ENCODE measurements at places on chromosomes 13 and 19.
A peak's percentile ranks its signal among the peaks of the same experiment; 100 is the strongest.

GRCh38 chr19:49064768-49065611, at the start of gene NTF4:
NTF4 (minus strand) TSS chr19:49064818; CDS start chr19:49061997, 2,821 bp downstream.
- peak within 1 kb of the TSS; percentile 38 for H3K4me3 ChIP-seq
- no peaks in the 10 kb centered on the region for H3K36me3 ChIP-seq
- DNase-seq: peak; percentile 92
- no peaks in the 10 kb centered on the region for H3K27me3 ChIP-seq
- H3K27ac ChIP-seq: peak within 1 kb of the TSS; percentile 73

DNA sequence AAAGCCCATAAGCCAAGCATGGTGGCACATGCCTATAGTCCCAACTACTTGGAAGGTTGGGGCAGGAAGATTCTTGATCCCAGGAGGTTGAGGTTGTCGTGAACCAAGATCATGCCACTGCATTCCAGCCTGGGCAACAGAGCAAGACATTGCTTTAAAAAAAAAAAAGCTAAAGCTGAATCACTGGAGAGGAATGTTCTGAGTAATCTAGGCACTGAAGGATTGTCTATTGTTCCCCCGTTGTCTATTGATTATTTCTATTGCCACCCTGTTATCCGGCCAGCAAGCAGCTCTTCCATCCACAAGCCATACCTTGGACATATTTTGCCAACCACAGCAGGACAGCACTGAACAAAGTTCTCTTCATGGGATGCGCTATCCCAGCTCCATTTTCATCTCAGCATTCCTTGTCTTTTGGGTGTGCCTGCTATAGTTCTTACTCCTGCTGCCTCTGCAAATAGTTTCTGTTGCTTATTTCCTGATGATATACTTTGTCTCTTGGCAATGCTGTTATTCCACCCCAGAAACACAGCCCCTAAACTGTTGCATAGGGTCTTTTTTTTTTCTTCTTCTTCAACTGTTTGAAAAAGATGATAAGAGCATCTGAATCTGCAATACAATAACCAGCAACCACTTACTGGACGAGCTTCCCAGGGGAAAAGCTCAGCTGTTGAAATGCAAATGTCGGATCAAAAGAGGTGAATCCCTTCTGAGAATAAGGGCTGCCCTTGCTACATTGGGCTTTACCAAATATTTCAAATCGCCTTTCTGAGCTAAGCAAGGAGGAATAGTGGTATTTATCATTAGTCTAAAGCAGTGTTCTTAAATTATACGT, 22.2 kb upstream of the SIAH3 start:
- no peaks in the 10 kb centered on the region for H3K4me1 ChIP-seq
- DNase-seq: no peak
- H3K27me3 ChIP-seq: no peaks in the 10 kb centered on the region

DNA sequence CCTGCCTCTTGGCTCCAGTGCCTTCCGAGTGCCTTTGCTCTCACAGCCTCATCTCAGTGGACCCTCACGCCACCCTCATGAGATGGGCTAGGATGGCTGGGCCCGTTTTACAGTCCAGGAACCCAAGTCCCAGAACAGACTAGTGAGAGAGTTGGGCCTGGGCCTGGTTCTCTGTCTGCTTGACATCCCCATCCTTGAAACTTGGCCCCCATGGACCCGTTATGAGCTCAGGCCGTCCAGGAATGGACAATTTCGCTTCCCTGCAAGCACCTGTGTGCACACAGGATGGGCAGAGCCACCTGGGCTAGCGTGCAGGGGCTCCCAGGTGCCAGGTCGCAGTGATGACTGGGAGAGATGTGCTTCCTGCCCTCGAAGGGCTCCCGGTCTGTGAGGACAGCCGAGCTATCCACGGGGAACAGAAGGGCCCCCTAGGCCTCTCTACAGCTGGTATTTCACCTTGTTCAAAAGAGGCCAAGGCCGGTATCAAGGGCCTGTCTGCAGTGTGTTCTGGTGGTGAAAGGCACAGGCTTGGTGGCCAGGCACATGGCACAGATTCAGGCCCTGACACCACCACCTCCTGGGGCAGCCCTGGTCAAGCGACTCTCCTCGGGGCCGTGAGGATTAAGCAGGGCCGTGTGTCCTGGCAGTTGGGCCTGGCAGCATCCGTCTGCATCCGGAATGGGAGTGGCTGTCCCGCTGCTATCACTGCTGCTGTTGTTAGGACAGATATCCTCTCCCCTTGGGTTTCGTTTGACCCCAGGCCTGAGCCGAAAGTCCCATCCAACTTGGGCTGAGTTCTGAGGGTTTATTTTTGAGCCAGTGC, 38.9 kb downstream of the CAPN12 start:
- peaks cover 25% of the 10 kb centered on the region for H3K4me1 ChIP-seq
- no peak for DNase-seq
- H3K27me3 ChIP-seq: no peaks in the 10 kb centered on the region
- H3K36me3 ChIP-seq: peaks cover 28% of the 10 kb centered on the region
- no peak overlapping the region for H3K4me3 ChIP-seq

GRCh38 chr19:27884376-27884775, 1328.6 kb downstream of the UQCRFS1 start:
- no peaks in the 10 kb centered on the region for H3K4me1 ChIP-seq
- H3K36me3 ChIP-seq: no peaks in the 10 kb centered on the region
- no peak for DNase-seq
- H3K27me3 ChIP-seq: no peaks in the 10 kb centered on the region
